Cerebellar cortex (tissue), 1 donor: ENCODE measurements at places on chromosomes 12 and 14.

- no peak for DNase-seq
Measured at GRCh38 chr14:89178800-89179535, 238.1 kb downstream of the FOXN3 start.

DNA sequence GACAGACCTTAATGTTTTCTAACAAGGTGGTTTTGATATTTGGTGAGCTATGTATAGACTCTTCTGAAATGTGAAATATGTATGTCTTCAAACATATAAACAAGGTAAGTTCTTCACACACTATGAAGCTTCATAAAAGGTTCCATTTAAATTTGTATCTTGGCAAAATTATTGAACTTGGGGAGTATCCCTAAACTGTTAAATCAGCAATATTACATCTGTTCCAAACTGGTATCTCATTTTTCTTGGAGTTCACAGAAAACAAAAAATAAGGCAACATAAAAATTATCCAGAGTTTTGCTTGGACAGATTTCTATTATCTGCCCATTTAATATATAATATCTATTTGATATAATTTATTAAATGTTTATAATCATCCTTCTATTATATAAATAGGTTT is 62.4 kb downstream of the TAOK3 start:
- DNase-seq = no peak

- DNase-seq = no peak
Measured at GRCh38 chr12:66584673-66585072, 94.2 kb downstream of the GRIP1 start.

DNA sequence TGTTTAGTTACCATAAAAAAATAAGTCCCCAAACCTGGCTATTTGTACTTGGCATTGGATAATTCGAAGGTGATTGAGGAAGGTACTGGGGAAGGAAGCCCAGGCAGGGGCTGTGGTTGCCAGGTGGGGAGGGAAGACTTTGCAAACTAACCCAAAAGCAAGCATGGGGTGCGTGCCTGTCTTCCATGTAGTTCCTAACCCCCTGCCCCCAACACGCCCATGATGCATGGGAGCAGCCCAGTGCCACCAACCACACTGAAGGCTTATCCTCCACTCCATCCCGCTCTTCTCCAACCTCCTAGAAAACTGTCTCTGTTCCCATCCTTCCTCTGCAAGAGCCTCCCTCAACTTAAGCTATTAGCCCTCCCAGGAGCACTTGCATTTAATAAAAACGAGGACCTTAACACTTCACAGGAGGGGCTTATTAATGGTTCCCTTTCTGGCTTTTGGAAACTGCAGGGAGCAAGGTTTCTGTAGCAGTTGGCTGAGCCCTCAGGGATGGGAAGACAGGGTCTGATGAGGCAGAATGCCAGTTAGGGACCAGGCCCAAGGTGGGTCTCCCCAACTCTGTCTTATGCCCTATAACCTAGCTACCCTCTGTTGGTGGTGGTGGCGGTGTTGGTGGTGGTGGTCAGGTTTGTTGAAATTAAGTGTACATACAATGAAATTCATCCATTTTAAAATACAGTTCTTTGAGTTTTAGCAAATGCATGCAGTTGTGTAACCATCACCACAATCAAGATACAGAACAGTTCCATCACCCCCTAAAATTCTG is 96.0 kb downstream of the ZFP36L1 start:
- DNase-seq = no peak

DNA sequence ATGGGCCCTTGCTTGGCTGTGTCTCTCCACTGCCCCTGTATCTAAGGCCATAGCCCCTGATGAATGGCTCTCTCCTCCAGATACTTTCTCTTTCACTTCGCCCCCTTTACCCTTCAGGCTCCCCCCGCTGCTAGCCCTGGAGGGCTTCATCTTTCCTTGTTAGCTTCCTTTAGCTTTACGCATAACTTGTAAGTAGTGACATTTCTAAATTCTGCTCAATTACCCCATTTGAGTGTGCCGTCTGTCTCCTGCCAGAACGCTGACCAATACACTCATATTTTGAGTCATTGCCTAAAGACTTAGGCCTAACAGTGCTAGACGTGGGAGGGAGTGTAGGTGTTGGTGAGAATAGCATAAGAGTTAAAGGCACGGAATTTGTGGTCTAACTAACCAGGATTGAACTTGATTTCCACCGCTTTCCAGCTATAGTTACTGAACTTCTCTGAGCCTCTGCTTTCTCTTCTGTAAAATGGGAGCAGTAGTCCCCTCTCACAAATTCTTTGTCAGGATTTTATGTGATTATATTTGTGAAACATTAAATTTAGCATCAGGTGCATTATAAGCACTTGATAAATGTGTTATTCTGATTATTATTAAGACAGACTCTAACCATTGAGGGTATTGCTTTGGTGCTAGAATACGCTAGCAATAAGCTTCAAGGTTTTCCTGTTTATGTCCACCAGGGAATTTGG is 129.3 kb downstream of the ZFP36L1 start:
- no peak for DNase-seq

- no peak for DNase-seq
Measured at GRCh38 chr12:26271889-26272492, 76.6 kb downstream of the SSPN start.
